Stromal cell of bone marrow (primary cell): ENCODE measurements at places on chromosomes 2 and 18.

GRCh38 chr2:19488009-19488691 is 129.7 kb upstream of the OSR1 start:
- DNase-seq = peak; percentile 52

- DNase-seq = no peak
Measured at GRCh38 chr2:145068509-145068908, 548.6 kb upstream of the ZEB2 start.

DNA sequence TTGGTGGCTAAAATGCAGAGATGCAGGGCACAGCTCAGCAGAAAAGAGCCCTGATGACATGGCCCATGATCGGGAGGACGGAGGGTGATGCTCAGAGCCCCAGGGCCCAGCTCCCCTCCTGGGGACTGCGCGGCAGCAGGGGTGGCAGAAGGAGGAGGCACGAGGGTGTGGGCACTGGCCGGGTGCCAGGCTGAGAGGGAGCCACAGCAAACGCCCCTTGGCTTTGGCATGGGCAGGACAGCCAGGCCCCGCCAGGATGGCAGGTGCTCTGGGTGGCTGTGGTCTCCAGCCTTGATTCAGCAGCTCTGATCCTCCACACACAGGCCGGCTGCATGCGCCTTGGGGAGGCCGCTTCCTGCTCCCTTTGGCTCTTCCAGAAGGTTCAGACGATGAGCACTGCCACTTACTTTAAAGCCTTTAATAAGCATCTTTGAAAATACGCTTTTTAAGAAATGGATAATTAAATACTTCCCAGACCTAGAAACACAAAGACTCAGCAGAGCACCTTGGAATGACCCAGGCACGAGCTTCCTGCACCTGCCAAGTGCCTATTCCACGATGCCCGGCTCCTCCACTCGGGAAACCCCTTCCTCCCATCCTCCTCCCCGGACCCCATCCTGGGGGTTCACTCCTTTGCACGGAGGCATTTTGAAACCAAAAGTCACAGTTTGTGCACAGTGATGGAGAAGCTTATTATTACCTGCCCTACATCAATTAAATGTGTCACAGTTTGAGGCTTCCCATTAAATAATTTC is 78.5 kb upstream of the SNTG2 start:
- no peak for DNase-seq

DNA sequence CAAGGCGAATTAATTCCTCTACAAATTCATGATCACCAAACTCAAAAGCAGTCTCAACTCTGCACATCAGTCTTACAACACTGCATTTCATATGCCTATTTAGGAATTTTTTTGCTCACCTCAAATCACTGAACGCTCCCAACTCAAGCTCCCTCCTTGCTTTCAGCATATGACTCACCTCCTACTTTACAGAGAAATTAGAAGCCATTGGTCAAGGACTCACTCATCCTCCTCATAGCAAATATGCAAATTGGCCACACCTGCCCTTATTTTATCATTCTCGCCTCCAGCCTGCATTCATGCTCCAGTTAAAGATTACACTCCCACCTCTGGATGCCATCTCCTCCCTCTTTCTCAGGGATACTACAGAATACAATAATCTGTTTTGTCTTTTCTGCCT is 148.8 kb downstream of the MBD2 start:
- DNase-seq = no peak

GRCh38 chr2:176392249-176392648 is 123.0 kb downstream of the MTX2 start:
- peak; percentile 32 for DNase-seq

- no peak for DNase-seq
Measured at GRCh38 chr2:239255218-239255617, 145.6 kb downstream of the HDAC4 start.

GRCh38 chr18:56615738-56616520 is 22.5 kb downstream of the TXNL1 start:
- no peak for DNase-seq

DNA sequence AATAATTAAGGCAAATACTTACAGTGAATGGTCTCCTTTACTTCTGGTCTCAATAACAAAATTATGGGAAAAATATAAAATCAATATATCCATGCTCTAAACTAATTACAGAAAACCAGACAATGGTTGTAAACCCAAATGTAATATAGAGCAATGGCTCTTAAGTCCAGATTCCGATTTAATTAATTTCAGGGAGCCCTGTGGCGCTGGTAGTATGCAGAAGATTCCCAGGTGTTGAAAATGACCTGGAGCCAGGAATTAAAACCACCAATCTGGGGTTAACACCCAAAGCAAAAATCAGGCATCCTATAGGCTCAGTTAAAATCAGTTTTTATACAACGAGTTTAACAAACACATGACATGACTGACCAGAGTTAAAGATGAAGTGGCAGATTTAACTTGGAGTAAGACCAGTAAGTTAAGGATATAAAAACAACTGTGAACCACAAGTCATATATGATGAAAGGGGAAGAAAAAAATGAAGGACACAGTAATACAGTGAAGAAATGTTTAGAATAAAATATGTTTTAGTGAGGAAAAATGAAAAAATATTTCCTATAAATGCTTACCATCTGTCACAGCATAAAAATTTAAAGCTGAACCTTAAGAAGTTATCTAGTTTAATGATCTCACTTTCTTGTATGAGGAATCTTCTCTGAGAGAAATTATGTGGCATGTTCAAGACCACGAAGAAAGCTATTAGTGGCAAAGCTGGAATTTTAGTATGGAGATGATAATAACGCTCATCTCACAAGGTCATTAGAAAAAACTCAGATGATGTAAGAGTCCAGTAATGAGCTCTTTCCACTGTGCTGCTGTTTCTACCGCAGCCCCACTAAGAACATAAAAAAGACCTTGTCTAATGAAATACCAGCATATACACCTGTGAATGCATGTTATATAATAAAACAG is 45.8 kb upstream of the FLACC1 start:
- no peak for DNase-seq

DNA sequence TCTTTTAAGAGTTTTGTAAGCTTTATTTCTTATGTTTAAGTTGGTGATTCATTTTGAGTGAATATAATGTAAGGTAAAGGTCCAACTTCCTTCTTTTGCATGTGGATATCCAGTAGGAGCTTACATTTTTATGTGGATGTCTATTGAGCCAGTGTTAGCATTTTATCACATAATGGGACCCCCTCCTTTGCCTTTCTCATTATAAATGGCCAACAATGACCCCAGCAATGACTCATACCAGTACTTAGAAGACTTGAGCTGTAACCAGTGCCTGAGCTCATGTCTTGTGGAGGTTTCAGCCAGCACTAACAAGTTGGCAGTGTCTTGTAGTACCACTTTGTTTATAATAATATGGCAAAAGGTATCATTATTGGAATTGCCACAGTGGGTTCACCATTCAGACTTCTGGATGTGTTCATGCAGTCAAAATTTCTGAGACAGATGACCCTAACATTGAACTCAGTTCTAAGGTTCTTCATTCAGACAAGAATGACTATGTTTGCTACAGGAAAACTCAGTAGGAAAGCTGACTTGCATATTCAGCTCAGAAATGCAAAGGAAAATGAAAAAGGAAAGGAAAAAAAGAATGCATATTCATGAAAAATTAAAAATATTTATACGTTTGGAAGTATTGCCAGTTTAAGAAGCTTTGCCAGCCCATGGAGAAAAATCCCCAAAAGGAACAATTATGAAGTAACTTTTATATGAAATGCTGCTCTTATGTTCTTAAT is 41.0 kb downstream of the CDKL4 start:
- DNase-seq = no peak

GRCh38 chr2:186717320-186718007 is 23.6 kb downstream of the FAM171B start:
- no peak for DNase-seq

DNA sequence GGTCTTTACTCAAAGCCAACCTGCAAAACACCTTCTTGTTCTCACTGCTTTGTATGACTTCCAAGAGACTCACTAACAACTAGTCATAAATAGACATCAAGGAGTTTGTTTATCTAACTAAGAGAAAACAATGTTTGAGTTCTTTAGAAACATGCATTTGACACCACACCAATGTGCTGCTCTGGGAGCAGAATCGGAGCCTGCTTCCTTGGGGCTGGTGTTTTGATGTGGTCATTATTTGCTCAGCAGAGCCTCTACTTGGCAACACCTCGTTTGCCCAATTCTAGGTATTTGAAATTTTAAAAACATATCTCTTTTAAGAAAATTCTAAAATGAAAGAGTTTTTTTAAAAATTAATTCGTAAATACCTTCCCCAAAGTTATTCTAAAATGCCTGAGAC is 167.5 kb downstream of the BCL2 start:
- DNase-seq = no peak

GRCh38 chr2:8107621-8108378 is 574.1 kb upstream of the ID2 start:
- no peak for DNase-seq

- DNase-seq = no peak
Measured at GRCh38 chr2:158965107-158965506, 3.3 kb upstream of the TANC1 start.

DNA sequence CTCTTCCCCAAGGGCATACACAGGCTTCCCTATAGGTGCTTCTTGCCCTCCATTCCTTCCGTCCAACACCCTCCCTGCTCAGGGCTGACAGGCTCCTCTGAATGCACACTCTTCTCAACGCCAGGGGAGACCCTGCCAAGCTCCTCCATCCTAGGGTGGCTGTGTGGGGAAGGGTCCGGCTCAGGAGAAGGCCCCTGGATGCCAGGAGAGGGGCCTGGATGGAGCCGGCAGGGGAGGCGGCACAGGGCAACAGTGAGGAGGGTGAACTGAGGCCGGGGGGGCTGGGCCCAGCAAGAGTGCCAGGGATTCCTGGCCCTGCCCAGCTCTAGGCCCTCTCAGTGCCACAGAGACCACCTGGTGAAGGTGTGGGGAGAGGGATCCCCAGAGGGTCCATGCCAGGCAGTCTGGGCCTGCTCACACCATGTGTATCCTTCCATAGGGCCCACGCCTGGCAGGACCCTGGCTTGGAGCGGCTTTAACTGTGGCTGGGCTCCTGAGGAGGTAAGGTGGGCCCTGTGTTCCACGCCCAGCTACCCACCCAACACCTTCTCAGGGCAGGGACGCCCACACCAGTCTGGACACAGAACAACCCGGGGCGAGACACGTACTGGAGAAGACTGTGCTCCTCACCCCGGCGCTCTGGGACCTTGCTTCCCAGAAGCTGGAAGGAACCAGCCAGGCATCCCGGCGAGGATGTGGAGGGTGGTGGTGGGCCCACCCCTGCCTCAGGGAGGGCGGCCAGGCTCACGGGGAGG is 26.6 kb downstream of the HS6ST1 start:
- no peak for DNase-seq

DNA sequence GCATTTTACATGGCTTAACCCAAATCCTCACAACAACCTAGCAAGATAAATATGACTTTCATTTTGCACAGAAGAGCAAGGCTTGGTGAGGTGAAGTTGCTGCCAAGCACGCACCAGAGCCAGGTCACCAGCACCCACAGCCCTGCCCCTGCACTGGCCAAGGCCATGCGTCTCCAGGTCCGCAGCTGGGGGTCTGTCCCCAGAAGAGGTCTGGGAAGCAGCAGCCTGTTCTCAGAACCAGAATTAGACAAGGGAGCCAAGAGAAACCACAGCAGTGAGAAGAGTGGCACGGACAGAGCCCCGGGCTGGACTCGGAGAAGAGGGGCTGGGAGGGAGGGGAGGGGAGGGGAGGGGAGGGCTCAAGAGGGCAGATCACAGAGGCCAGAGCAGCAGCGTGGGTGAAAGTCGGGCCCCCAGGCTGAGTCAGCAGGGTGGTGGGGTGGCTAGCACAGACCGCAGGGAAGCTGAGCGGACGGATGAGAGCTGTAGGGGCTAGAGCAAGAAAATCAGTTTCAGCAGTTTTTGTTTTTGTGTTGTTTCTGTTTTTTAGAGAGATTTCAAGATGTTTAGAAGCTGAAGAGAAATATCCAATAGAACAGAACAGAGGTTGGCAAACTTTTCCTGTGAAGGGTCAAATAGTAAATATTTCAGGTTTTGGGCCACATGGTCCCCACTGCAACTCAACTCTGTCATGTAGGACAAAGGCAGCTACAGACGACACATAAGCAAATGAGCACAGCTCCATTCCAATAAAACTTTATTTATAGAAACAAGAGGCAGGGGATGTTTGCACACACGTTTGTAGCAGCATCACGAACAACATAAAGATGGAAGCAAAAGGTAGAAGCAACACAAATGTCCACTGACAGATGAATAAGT is 7.4 kb upstream of the MTERF4 start:
- DNase-seq = no peak

GRCh38 chr18:57727952-57728807 is 74.9 kb downstream of the ATP8B1 start:
- peak; percentile 29 for DNase-seq

- DNase-seq = no peak
Measured at GRCh38 chr2:106921451-106921850, 35.5 kb upstream of the ST6GAL2 start.

DNA sequence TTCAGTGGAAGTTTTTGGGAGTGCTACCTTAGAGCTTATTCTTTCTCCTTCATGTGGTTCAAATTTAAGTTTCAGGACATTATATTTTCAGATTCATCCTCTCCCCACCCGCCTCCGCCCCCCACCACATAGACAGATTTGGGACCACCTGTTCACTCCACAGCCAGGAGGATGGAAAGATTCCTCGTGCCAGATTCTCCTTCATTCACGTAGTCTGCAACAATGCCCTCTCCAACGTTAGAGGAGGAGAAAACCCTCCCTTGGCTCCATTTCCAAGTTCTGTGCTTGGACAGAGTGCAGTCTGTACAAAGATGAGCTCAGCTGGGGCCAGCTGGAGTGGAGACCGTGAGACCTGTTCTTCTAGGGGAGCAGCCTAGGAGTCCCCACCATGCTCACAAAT is 26.2 kb downstream of the POU3F3 start:
- DNase-seq = no peak

DNA sequence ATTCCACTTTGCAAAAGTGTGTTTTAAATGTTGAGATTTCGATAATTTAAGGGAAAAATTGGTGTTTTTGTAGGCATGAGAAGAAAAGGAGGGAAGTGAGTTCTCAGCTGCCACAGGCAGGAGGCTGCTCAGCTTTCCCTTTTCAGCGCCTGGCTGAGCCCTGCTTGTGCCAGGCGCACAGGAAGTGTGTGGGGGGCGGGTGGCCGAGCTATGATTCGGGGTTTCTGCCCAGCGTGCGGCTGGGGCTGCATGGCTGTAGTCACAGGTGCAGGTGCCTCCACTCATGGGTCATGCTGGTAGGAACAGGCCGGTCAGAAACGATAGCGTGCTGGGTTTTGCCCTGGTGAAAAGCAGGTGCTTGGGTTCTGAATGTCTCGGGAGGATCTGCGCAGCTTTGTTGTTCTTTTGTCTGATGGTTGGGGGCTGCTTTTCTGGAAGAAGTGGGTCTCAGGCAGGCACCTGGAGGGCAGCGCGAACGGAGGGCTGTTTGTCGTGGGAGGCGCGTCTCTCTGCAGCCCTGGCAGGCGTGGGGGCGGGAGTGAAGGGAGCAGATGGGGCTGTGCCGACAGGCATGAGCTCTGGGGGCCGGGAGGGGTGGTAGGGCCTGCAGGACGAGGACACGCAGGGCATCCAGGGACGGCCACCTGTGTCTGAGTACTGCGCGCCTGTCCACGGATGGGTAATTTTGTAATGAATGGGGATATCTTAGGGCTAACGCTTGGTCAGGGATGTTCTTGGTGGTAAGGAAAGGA is 2.1 kb downstream of the KCNG2 start:
- no peak for DNase-seq

GRCh38 chr2:165898381-165898780 is 55.2 kb downstream of the TTC21B start:
- no peak for DNase-seq
